ENCODE measurements at places on chromosomes 13 and 19.
A peak's percentile ranks its signal among the peaks of the same experiment; 100 is the strongest.

DNA sequence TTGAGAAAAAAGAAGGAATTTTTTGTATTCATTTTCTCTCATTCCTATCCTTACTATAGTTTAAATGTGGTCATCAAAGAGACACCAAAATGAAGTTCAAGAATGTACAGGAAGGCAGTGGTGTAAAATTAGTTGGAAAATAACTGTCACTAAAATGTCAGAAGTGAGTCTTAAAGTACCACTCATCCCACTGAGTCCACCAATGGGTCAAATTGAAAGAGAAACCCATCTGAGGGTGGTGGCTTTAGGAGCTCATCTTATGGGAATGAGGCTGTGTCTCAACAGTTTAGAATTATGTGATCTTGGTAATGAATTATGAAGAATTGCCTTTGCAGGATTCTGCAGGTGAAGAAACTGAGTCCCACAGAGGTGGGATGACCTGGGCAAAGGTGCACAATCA, 403.5 kb downstream of the FGF9 start:
- DNase-seq = no peak

- DNase-seq = no peak
Observed at GRCh38 chr19:51060973-51061372, 3.9 kb downstream of the KLK13 start.

DNA sequence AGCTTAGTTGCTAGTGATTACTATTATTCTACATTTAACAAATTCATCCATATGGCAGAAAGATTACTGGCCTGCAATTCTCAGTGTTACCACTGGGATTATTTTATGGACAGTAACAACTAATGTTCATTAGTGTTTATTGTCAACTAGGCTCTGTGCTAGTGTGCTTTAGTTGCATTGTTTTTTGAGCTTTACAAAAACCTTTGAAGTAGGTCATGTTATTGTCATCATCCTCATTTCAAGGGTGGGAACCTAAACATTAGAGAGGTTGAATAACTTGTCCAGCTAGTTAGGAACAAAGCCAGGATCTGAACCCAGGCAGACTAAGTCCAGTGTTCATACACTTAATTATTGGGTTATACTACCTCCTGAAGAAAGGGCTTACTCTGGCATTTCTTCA, 27.8 kb upstream of the TDRD3 start:
- DNase-seq = no peak

- DNase-seq = peak; percentile 94
Observed at GRCh38 chr19:41945135-41945766, 13.9 kb downstream of the RABAC1 start.

- no peak for DNase-seq
Observed at GRCh38 chr13:23554000-23554399, 16.2 kb upstream of the TNFRSF19 start.

DNA sequence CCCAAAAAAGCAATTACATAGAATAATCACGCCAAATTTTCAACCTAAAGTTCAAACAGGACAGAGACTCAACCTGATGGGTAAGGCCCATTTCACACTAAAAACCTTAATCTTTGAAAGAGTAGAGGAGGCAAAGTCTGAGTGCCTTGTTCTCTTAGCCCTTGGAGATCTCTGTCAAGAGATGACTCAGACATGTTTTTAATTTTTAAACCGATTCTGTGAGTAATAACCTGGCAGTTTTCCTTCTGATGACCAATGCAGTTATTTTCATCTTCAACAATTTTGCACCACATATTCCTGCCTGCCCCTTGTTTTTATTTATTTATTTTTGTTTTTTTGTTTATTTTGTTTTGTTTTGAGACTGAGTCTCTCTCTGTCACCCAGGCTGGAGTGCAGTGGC, 11.5 kb upstream of the TNFSF9 start:
- no peak for DNase-seq

DNA sequence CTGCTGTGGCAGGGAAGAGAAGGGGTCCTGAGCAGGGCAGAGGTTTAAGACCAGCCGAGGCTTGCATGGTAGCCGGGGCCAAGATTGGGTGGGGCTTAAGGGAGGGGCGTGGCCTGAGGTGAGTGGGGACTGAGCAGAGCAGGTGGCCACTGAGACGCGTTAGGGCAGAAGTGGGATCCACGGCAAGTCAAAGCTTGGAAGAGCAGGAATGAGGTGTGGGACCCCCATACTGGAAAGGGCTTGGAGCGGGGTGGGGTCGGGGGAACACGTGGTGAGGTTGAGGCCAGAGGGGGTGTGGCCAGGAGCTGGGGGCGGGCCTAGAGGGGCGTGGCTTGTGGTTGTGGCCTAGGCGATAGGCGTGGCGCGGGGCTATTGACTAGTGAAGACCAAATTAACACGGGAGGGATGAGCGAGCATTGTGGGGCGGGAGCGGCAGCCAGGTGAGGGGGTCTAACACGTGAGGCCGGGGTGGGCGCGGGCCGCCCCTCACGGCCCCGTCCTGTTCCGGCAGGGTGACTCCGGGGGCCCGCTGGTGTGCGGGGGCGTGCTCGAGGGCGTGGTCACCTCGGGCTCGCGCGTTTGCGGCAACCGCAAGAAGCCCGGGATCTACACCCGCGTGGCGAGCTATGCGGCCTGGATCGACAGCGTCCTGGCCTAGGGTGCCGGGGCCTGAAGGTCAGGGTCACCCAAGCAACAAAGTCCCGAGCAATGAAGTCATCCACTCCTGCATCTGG, 3.3 kb downstream of the CFD start:
- peak; percentile 84 for DNase-seq

DNA sequence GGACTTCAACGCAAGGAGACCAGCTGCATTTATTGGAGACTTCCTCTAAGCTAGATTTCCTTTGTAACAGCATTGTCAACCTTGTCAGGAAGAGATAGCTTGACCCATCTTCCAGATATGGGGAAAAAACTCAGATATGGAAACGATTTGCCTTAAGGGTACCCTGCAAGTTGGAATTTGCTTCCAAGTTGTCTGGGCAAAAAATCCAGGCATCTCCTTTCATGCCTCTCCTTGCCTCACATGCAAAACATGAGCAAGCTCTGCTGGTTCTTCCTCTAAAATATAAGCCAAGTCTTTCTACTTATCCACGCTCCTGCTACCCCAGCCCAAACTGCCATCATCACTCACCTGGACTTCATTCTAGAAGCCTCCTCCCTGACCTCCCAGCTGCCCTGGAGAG, 6.4 kb upstream of the DNMT1 start:
- no peak for DNase-seq

Measured in stimulated activated CD4-positive, alpha-beta T cell treated with anti-CD3 and anti-CD28 coated beads, Interleukin-15, amount 100 ng/mL, for 24 hours (primary cell).